ENCODE measurements at places on chromosomes 7 and 10. TPM values are rescaled to one million over a fixed set of nuclear protein-coding genes. Genes with fewer than 3 reads are reported as not detected.

DNA sequence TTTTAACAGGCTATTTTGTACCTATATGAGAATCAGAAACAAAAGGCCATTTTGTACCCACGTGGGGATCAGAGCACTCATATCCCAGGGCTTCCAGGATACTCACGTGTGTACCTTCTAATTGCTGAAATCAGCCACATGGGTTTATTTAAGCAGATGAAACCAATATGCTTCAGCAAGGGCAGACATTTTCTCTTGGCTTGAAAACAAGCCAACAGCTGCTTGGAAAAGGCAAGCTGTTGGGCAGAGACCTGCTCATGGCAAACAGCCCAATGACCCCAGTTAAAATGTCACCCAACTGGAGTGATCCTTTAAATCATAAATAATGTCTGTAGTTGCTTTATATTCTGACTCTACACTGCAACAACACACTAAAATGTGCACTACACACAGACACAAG, 26.5 kb upstream of the TOMM7 start:
- DNase-seq = no peak

The CPN1 gene
- total RNA-seq = not detected

- no peak for DNase-seq
Measured at GRCh38 chr7:8480527-8480926, 47.1 kb downstream of the NXPH1 start.

The CHRM2 gene
- 5.3 TPM for total RNA-seq

GRCh38 chr7:95169678-95170077, 154.7 kb downstream of the PON1 start:
- DNase-seq = no peak

GRCh38 chr7:139106959-139107358, 2.6 kb downstream of the ZC3HAV1 start:
- no peak for DNase-seq

DNA sequence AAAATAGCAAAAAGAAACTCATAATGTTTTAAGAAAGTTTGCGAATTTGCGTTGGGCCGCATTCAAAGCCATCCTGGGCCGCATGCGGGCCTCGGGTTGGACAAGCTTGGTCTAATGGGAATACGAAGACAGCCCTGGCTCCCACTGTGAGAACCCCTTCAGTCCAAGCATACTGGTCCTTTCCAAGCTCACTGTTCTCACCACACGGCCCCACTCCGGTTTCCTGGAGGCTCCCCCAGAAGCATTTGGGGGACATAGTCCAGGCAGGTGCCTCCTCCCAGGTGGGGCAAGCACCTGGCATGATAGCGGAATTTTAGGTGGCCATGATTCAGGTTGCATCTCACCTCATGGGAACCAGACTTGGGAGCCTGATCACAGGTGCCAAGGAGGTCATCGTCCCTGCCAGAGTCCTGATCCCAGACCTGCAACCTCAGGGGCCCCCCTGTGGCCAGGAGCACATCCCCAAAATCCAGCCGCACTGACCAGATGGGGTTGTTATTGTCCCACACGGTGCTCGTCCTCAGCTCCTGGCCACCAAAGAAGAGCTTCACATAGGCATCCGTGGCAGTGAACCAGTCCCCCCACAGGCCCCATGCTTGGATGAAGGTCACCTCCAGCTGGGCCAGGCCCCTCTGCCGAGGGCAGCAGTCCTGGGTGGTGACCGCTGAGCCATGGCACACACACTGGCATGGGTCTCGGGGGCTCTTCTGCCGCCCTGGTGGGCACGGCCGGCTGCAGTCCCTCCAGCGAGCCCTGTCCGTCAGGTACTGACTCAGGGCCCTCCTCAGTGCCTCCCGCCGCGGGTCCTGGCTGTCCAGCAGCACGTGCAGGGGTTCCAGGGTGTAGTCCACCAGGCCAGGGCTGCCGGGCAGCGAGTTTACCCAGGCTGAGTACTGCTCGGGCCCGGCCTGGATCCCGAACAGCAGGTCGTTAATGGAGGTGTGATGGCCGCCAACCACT, 4.4 kb downstream of the PRF1 start:
- DNase-seq = no peak

The IFIT1 gene
- 5.7 TPM for total RNA-seq

GRCh38 chr7:105896407-105896911, 20.1 kb upstream of the ATXN7L1 start:
- no peak for DNase-seq
